Ecto neural progenitor cell (in vitro differentiated cells): ENCODE measurements at places on chromosomes 6 and 20.
A peak's percentile ranks its signal among the peaks of the same experiment; 100 is the strongest.

DNA sequence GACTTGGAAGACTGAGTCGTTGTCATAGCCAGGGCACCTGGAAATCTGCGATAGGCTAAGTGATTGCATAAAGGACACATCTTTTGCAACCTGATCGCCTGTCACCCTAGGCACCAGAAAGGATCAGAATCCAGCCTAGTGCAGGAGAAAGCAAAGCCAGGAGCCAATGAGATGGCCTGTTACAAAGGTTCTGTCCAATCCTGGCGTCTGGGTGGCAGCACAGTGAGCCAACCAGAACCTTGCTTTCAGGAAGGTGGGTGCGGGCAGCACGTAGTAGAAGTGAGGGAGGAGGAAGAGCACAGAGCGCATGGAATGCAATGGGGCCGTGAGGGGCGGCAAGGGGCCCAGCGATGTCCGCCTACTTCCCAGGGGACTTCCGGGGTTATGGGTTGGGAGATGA lies 120.4 kb upstream of the GGTLC1 start:
- DNase-seq: no peak

- DNase-seq: no peak
Observed at GRCh38 chr6:34912715-34913464, 23.8 kb downstream of the ANKS1A start.

- DNase-seq: no peak
Observed at GRCh38 chr6:144104898-144105487, 9.6 kb upstream of the SF3B5 start.

- peak; percentile 86 for DNase-seq
Observed at GRCh38 chr20:63082308-63082938, 75.7 kb upstream of the BHLHE23 start.

- no peak for DNase-seq
Observed at GRCh38 chr6:149769676-149770075, 20.1 kb downstream of the PCMT1 start.

DNA sequence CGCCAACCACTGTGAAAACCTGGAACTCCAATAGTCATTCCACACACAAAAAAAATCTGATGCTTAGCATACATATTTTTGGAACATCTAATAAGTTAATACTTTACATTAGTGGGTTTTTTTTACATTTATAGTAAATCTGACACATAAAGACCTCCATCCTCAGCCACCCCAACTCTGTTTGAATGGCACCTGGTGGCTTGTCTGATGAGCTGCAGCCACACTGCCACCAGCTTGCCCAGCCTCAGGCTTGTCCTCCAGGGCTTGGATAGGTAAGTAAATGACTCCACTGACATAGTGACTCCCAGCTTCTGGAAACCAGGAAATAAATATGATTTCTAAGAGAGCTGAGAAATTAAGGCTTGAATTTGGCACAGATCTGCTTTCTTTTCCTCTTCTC lies 71.5 kb downstream of the ZNF133 start:
- no peak for DNase-seq

GRCh38 chr20:49099011-49099410 lies 52.9 kb downstream of the CSE1L start:
- DNase-seq: no peak

- no peak for DNase-seq
Observed at GRCh38 chr20:17643531-17644188, 38.4 kb downstream of the RRBP1 start.

DNA sequence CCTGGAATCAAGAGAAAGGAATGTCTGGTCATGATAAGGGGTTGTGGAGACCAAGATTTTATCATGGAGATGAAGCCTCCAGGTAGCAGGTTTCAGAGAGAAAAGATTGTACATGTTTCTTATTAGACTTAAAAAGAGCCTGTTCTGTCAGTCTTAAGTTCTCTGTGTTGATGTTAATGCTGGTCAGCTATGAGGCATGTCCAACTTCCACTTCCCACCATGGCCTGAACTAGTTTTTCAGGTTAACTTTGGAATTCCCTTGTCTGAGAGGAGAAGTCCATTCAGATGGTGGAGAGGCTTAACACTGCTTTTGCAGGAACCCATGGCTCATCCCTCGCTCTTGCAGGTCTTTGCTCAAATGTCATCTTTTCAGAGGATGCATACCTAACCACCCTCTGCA lies 27.5 kb upstream of the TAB2 start:
- no peak for DNase-seq

- no peak for DNase-seq
Observed at GRCh38 chr6:157861814-157862213, 38.8 kb downstream of the SNX9 start.

DNA sequence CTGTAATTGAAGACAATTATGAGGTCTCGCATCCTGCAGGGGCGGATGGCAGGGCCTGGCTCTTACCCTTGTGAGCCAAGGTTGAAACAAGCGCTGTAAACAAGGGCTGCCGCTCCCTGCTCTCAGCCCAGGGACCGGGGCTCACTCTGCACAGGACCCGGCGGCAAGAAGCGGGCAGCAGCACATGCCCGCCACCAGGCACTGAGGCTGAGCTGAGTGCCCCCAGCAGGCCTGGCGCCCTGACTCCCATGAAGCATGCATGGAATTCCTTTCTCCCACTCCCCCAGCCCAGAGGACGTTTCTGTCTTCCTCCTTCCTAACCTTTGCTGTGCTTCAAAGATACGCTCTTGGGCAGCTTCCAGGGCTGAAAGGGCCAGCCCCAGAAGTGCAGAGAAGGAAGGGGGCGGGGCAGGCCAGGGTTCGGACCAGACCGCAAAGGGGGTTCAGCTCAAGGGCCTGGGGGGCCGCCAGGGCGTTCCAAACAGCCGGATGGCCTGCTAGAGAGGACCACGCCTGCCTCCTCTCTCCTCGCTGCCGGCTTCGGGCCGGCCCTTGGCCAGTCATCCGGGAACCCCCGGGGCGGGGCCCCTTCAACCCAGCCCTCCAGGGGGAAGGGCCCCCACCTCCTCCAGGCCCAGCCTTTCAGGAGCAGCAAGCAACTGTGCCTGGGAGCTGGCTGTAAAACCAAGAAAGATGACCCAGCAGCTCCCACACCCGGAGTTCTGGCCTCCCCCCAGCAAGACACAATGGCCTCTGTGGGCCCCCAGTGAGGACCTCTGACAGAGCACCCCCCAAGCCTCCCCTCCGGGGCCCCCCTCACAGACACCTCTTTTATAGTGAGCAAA lies 109.9 kb downstream of the NOL4L start:
- peak; percentile 80 for DNase-seq

DNA sequence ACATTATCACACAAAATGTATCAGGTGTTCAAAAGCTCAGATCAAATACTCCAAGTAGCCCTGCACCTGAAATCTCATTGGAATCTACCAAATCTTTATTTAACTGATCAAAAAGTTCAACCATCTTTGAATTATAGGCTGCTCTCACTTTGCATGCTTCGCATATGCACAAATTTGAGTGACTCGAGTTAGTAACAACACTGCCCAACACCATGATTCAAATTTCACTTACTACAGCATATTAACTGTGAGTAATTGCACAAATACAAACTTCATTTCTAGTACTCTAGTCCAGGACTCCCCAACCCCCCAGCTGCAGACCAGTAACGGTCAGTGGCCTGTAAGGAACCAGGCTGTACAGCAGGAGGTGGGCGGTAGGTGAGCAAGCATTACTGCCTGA lies 51.1 kb downstream of the WASF1 start:
- DNase-seq: no peak

- no peak for DNase-seq
Observed at GRCh38 chr6:116253188-116253504, 729 bp downstream of the TSPYL4 start.

DNA sequence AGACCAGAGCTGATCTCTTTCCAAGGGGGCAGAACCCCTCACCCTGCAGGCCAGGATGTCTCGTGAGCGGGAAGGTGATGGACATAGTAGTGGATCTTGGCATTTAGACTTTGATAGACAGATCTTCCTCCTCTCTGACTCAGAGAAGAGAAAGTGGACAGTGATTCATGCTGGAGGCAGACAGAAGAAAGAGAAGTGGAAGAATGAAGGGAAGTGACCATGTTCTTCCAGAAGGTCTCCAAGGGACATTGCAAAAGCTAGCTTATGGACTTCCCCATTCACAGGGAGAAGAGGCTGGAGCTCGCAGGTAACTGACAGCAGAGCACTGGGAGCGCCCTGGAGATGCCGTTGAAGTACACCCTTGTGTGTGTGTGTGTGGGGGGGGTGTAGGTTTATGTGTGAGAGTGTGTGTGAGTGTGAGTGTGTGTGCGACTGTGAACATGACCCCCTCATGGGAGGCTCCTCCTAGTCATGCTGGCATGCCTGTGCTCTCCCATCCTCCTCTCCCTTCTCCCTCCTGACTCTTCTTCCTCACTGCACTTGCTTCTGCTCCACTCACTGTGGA lies 8.0 kb upstream of the RAET1L start:
- DNase-seq: no peak

GRCh38 chr6:132052096-132052495 lies 100.9 kb upstream of the CCN2 start:
- DNase-seq: no peak

DNA sequence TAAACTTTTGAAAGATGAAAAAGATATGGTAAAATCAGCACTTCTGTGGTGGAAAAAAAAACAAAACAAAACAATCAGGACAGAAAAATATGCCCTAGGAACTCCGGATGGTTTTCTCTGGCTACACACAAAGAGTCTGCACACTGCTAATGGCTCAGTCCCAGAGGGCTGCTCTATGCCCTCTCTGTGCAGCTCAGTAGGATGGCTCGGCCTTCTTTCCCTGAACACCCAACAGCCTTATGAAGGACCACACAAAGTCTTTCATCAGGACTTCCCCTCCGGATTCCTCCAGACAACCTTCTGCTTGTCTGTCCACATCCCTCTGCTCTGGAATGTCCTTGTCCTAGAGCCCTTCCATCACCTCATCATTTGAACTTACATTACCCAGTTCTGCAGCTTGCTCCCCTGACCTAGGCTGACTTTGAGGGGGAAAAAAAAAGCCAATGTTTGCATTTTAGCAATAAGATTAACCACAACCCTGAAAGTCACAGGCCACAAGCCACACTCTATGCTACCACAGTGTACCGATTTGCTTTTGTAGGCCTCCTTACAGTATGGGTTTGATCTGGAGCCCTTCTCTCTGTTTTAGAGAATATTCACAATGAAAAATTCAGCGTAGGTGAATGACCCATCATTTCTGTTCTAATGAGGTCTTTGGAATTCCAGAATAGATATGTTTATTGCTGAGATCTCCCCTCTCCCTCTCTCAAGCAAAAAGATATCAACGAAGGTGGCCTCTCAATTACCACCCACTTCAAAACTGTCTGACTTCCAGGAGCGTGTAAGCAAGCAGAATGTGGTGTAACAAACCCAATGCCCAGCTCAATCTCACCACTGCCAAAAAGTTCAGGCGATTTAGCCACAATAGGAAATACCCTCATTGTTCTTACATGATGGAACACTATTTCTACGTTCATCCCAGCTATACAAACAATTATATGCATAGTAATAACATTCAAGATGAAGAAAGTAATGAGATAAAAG lies 164.0 kb downstream of the GMDS start:
- DNase-seq: no peak

DNA sequence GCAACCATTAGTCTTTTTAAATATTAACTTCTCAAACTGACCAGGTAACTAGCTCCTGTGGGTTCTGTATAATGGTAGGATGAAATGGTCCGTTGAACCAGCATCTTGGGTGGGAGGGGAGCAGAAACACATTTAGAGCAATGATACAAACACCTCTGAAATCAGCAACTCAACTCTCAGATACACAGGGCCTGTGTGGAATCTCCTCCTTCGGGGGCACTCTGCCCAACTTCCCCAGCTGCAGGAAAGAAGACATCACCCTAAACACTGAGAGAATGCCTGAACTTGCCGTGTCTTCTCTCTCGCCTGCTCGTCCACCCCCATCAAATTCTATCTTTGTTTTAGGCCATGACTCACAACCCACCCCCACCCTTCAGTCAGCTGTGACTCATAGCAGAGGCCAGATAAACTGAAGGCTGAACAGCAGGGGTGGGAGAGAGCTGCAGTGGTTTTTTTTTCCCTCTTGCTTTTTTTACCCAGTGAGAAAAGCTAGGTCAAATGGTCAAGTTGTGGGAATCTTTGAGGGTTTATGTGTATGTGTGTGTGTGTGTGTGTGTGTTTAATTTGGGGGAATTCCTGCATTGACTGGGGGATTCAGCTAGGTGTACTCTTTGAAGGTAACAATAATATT lies 593.4 kb upstream of the JAG1 start:
- no peak for DNase-seq

DNA sequence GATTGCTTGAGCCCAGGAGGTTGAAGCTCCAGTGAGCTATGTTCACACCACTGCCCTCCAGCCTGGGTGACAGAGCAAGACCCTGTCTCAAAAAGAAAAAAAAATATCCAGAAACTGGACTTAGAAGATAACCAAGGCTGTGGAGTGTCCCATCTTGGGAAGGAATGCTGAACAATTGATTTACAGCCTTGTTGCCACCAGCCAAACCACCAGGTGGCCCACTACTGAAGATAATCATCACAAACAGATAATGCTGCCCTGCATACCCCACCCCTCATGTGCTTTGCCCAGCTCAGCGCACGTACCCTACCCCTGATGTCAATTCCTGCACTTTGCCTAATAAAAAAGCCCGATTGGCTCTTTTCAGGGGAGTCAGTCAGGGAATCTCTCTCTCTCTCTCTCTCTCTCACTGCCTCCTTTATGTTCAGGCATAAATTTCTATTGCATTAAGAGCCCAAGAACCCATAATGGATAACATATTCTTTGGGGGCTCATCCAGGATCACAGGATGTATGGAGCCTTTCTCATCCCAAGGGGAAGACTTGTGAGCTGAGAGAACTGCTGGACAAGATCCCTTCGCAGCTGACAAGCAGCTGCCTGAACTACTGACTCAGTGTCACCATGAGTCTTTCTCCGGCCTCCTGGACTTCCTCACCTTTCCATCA lies 166.4 kb downstream of the CD24 start:
- no peak for DNase-seq

- no peak for DNase-seq
Observed at GRCh38 chr6:14573703-14574290, 456.2 kb downstream of the CD83 start.

DNA sequence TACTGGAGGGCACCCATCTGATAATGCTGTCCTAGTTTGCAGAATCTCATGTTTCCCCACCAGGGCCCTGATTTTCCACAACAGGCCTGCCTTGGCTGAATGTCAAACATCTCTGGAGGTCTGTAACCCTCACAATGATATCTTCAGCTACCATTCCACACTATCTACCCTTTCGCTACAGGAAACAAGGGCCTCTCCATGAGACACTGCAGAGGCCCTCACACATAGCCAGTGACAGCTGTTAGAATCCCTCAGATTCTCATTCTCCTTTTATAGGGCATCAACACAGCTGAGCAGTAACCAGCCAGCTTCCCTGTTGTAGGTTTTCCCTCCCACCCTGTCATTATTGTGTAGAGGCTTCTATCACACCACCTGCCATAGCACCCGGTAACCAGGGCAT lies 29.6 kb upstream of the MICB start:
- DNase-seq: no peak
